ENCODE measurements at places on chromosomes 11 and 22.
A peak's percentile ranks its signal among the peaks of the same experiment; 100 is the strongest.

DNA sequence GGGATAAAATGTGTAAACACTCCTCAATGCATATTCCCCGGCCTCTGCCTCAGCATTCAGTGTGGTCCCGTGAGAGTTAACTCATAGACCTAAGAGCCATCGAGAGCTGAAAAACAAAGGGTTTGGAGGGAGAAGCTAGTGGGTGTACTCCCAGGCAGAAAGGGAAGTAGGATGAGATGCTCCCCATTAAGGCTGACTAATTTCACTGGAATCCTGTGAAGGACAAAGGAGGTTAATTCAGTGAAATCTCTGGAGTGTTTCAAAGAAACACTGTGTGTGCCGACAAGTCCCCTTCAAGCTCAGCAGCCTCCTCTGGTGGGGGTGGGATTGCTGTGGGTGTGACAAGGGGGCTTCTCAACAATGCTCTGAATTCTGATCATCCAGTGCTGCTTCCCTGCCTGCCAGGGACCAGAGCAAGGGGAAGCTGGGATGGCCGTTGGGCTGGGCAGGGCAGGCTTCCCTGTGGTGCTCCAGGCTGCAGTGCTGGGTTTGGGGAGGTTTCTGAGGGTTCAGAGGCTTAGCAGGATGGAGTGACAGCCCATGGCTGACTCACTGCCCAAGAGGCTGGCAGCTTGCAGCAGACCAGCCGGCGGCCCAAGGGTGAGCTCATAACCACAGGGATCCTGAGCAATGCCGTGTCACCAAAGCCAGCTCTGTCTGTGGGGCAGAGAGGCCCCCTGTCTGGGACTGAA, 61.4 kb upstream of the BMAL1 start:
- no peak for DNase-seq

DNA sequence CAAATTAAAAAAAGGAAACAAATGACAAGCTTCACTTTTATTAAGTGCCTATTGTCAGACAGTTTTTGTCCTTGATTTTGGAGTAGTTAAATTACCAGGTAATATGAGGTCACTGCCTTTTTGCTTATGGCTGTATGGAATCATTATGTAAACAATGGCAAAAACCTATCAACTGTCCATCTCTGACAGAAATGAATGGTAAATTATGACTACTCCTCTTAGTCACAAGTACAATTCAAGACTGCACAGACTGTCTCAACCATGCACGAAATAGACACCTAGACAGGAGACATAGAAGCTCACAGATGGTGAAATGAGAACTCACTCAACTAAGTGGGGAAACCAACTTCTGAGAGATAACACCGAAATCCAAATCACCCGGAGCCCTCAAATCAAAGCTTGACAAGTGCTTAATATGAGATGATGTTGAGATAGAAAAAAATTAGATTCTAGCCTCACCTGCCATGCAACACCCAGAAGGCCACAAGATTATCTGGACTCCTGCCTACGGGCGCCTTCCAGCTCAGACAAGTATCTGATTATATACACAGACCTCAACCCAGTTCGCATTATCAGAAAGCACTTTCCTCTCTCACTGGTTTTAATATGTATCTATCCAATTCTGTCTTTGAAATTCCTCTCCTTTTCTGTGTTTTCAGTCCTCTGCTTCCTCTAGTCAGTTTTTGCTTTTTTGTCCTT, 199.3 kb downstream of the CADM1 start:
- peak; percentile 41 for DNase-seq

DNA sequence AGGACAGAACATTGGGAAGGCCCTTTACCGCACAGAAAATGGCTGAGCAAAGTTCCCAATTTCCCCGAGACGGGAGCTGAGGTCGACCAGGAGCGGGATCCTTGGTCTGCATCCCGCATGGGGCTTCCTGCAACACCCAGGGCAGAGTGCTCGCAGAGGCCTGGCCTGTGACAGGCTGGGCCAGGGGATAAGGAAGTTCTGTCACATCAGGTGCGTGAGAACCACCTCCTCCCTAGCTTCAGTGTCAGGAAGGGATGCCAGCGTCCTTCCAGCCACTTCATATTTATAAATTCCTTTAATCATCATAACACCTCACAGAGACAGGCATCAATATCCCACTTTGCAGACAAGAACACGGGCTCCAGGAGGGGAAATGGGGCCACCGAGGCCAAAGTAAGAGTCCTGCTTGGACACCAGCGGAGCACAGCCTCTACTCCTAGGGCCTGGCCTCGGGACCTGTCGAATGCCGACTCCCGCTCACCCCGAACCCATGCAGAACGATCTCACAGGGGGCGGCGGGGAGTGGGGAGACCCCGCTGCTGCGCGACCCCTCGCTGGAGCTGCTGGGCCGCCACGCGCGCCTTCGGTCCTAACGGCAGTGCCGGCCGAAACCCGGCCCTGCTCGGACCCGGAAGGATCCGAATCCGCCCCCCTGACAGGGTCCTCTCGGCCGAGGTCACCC, 532 bp downstream of the BET1L start:
- DNase-seq, result no peak

DNA sequence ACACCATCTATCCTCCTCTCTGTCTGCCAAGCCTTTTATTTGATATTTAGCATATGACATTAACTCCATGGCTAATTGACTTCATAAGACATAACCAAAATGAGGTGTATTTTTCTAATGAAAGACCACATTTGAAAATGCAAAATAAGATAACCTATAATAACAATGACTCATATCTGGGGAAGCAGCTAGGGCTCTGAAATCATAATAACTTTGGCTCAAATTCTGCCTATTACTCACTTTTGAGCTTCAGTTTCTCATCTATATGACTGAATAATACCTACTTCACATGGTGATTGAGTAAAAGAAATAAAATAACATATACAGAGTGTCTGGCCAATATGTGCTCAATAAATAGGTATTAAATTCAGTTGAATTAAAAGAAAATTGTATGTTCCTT, 1419.8 kb upstream of the TENM4 start:
- DNase-seq, result no peak

DNA sequence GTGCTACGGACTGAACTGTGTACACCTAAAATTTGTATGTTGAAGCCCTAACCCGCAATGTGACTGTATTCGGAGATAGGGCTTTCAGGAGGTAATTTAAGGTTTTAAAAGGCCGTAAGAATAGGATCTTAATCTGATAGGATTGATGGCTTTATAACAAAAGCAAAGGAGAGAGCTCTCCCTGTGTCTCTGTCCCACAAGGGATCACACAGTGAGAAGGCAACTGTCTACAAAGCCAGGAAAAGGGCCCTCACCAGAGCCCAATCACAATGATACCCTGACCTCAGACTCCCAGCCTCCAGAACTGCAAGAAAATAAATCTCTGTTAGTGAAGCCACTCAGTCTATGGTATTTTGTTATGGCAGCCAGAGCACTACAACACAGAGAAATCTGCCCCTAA, 208.7 kb upstream of the ZC3H12C start:
- DNase-seq, result no peak
